ENCODE measurements at places on chromosomes 4 and X.

DNA sequence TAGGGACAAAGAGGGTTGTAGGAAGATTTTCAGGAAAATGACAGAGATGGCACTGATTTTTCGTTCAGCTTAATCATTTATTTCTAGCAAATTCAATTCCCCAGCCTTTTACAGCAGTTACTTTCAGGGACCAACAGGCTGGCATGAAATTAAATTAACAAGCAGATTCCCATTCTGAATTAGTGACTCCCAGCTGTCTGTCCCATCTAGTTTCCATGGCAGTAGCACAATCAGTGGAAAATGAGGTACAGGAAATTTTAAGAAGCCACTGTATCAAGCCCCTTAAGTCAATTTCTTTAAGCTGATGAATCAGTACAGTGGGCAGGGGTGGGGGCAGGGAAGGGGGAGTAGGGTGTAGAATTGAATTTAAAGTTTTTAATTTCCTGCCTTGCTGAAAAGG, 121.1 kb upstream of the TEX13C start:
- DNase-seq = no peak

DNA sequence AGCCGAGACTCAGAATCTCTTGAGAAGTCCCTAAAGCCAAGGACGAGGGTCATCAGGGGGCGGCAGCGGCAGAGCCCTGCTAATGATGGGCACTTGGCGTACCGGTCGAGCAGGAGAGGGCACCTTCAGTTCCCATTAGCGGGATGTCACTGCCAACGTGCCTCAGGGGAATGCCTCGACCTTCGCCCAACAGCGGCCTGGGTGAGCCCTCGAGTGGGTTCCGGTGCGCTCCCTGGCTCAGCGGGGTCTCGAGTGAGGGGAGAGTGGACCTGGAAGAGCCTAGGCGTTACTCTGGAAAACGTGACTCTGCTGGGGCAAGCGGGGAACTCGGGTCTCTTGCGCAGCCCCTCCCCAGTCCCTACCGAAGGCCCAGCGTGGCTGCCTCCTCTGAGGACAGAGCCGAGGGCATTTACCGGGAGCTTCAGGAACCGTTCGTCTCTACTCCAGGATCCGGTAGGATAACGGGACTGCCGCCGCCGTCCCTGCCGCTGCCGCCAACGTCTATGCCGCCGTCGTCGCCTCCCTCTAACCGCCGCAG, 36.9 kb downstream of the PGRMC1 start:
- no peak for DNase-seq

- no peak for DNase-seq
These were observed 339 bp downstream of the TBC1D9 start for GRCh38 chr4:140755774-140756318.

DNA sequence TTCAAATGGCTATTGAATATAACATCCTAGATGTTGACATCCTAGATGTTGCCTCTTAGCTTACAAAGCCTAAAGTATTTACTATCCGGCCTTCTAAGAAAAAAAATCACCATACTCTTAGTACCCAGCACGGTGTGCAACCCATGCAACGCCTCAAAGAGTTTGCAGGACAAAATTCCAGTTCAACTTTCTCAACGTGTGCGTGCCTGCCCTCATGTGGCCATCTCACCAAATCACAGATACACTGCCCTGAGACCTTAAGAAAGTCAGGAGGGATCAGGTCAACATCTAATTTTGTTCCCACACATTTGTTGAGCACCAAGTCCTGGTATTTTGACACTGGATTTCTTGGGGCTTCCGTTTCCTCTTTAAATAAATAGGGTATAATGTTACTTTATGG, 68.3 kb downstream of the CRMP1 start:
- DNase-seq = no peak

DNA sequence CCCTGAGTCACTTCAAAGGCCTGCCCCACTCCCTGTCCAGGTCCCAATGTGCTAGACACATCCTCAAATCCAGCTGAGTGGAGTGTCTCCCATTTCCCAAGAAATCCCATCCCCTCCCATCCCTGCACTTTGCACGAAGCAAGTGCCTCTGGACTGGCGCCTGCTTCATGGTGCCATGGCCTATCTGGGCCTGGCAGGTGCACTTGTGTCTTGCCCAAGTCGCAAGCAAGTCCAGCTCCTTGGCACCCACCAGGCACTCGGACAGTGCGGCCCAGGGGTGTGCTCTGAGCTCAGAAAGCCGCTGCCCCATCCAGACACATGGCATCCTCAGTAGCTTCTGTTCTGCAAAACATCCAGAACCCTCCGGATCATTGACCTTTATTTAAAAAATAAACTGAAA, 97.4 kb downstream of the DCTD start:
- no peak for DNase-seq

DNA sequence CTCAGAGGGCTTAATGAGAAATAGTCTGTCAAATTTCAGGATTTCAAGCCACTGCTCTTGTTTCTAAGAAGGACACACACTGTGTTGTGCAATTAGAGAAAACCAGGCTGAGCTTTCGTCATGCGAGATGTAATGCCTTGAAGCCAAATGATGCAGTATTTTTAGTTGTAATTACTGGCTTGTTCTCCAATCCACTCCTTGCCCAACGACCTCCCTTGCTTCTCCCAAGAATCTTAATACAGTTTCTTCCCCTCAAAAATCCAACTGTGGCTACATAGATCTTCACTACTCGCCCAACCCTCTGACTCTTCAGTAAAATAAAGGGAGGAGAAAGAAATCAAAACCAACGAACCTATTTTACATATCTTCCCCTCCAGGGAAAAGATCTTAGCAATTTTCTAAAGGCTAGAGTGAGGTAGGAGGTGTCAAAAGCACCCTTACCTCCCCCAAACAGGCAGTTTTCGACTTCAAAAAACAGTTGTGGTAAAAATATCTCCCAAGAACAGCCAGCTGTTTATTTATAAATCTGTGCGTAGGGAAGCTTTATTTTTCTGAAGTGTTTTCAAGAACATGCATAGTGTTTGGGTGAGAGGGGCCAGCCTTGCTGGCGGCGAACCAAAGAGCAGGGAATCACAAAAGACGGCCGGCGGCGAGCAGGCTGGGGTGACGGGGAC, 68.7 kb downstream of the MGST2 start:
- no peak for DNase-seq

DNA sequence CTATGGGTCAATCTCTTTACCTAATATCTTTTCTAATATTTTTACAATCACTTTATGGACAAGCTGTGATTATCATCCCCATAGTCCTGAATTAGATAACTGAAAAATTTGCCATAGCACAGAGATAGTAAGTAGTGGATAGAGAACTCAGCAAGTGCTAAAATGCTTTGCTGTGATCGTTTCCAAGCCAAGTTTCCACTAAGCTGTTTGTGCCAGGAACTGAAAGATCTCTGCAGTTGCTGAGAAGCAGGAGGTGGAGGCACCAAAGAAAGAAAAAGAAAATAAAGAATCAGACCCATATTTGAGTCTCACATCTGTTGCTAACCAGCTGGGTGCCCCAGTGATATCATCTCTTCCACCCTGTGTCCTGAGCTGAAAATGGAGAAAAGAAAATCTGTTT, 605.6 kb upstream of the BOD1L1 start:
- no peak for DNase-seq

GRCh38 chr4:142126890-142127497, 490.6 kb downstream of the IL15 start:
- peak; percentile 3 for DNase-seq

GRCh38 chr4:83413676-83414075, 41.9 kb downstream of the HELQ start:
- DNase-seq = no peak

DNA sequence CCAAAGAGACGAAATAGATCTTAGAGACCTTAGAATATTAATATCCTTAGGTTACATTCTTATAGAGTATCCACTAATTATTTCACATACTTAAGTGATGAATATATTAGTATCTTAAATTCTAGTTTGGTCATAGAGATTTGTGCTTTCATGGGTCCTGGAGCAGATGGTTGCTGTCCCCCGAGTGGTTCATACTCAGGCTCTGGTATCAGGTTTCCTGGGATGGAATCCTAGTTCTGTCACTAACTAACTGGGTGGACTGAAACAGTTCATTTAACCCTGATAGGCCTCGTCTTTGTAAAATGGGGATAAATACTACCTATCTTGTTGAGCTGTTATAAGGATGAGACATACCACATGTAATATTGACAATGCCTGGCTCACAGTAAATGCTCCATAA, 264.6 kb downstream of the TENM3 start:
- DNase-seq = no peak

GRCh38 chr4:36237366-36238313, 6.7 kb downstream of the ARAP2 start:
- DNase-seq = no peak

DNA sequence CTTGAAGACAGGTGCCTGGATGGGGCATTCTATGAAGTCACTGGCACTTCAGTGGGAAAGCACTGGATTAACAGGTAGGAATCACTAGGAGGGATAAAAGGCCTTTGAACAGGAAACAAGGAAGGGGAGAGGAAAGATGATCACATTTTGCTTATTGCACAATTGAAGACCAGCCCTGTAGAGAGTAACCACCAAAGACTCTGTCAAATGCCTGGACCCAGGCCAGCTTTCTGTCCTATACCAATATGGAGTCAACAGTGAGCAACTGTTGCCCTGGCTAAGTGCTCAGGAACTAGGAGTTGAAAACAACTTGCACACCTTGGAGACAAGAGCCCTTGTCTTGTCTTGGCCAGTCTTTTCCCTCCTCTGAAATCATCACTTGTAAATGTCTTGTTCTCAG, 14.1 kb upstream of the RTL3 start:
- DNase-seq = no peak

GRCh38 chr4:173211838-173212237, 43.2 kb downstream of the GALNT7 start:
- no peak for DNase-seq

DNA sequence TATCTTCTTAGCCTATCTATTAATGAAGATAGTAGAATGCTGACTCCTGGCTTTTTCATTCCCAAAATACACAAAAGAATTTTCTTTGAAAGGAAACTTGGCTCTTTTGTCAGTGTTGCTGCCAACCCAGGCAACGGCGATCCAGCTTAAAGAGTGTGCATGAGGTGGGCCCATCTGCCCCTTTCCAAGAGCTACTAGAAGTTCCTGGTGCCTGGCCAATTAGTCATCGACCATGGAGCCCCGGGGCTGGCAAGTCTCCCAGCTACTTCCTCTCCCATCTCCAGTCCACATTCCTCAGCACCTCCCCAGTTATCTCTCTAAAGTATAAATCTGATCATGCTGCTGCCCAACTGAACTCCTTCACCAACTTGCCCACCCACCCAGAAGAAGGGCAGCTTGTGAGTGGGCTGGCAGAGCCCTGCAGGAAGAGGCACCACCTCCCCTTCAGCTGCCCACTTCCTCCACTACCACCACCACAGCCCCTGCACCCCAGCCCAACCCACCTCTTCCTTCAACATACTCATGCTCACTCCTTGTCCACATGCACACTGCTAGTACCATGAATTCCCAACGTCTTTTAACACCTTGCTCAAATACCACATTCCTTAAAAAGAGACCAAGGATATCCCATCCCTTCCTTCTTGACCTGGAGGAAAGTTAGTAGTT, 158.2 kb upstream of the MAP3K15 start:
- DNase-seq = no peak

DNA sequence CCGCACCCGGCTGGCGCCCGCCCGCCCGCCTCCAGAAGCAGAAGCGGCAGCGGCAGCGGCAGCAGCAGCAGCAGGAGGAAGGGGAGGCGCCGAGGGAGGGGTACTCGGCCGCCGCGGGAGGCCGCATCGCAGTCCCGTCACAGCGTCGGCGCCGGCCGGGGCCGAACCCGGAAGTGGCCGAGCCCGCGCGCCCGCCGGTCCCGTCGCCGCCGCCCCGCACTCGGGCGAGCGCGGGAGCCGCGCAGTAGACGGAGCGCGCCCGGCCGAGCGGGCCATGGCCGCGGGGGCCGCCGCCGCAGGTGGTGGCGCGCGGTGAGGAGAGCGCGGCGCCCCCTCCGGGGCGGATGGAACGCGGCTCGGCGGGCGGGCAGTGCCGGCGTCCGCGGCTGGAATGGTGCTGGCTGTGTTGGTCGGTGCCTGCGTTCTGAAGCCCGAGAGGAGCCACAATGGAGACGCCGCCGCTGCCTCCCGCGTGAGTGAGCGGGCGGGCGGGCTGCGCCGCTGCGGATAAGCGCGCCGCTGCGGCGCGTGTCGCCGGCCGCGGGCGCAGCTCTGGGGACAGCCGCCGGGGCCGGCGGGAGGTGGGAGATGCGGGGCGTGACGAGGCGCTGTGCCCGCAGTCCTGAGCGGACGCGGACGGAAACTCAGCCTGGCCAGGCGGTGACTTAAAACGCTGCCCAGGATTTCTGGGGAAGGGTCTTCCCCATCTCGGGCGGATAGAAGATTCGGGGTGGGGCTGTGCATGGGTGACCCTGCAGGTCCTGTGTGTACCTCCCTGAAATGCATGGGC, at the start of gene KLHL2:
Gene KLHL2, plus strand, starts transcription at position 131 of the 790 bp plus-strand sequence. Its CDS starts 316 bp downstream, at position 447.
- no peak for DNase-seq

DNA sequence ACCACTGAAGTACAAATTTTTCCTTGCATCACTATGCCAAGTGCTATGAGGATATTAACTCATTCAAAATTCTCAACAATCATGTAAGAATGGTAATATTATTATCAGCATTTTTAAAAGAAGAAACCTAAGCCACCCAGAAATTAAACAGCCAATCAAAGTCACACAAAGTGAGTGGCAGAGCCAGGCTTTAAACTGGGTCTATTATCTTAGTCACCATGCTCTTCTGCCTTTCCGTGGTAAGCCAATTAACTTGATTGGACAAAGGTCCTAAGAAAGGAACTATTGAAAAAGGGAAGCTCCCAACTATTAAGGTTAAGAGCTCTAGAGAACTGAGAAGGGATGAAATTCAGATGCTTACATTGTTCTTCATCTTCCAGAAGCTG, 111.5 kb downstream of the ASB9 start:
- no peak for DNase-seq

GRCh38 chr4:100953616-100954015, 393.7 kb downstream of the PPP3CA start:
- DNase-seq = no peak

GRCh38 chr4:147546349-147546748, 65.5 kb downstream of the EDNRA start:
- DNase-seq = no peak

- DNase-seq = peak; percentile 56
These were observed 23.5 kb downstream of the NDP start for GRCh38 chrX:43949669-43950068.

DNA sequence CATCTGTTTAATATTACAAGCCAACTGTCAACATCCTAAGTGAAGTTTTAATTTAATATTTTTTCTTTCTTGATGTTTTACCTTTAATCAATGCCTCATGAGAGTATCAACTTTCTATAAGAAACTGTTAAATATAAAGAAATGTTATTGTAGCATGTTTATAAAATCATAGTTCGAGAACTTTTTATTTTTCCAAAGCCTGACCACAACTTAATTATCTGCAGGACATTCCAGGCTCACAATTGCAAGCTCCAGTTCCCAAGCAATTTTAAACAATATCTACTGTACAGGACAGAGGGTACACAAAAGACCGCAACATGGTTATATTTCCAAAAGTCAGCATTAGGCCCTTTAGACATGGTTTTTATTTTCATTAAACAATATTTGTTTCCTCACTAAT, 20.1 kb downstream of the STX18 start:
- no peak for DNase-seq

GRCh38 chr4:92514627-92515026, 210.9 kb downstream of the GRID2 start:
- no peak for DNase-seq

GRCh38 chr4:38424151-38424871, 239.7 kb upstream of the KLF3 start:
- DNase-seq = no peak

Data from H1 (cell line).